ENCODE measurements at places on chromosomes 2 and 18.

DNA sequence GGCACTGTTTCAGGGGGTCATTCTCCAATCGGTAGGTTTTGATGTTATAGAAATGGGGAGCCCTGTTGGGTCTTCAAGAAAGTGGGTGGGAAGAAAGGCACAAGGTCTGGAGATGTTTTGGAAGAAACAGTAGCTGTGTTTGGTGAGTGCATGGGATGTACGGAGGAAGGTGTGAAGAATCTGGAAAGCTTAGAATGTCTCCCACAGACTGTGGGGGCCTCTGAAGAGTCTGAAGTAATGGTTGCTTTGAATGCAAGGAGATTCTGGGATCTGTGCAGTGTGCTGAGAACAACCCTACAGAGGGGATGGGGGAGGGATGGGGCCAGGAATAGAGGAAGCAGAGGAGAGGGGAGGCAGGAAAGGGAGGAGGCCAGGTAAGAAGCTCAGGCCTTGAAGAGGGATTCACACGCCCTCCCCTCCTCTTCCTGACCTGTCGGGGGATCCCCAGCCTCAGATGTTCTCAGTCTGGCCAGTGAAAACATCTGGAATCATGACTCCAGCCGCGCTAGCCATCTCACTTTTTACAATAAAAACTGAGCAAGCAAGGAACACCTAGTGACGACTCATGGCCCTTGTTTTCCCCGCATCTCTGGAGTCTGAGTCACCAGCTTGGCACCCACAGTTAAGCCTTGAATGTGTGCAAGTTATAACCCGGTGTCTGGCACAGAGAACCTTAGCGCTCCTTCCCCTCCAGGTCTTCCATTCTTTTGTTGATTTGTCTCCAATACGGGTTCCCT is 74.2 kb downstream of the SH3BP4 start:
- no peaks in the 10 kb centered on the region for H3K36me3 ChIP-seq
- H3K27me3 ChIP-seq = no peaks in the 10 kb centered on the region
- H3K4me1 ChIP-seq = peaks cover 15% of the 10 kb centered on the region
- H3K4me3 ChIP-seq = no peak overlapping the region
- H3K27ac ChIP-seq = no peak overlapping the region

DNA sequence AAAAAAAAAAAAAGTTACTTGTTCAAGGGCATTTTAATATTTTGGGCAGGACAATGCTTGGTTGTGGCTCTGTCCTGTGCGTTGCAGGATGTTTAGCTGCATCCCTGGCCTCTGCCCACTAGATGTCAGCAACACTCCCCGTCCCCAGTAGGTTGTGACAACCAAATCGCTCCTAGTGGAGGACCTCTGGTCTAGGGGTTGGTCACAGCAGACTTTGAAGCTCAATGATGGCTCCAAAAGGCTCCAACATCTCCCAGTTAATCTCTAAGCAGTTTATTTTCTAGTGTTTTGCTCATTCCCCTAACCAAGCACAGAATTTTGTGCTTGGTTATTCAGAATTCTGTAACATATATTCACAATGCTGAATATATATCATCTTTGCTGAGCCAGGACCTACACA is 67.0 kb downstream of the CHRNA1 start:
- DNase-seq = peak; percentile 66
- no peak overlapping the region for H3K27ac ChIP-seq
- H3K4me3 ChIP-seq = no peak overlapping the region
- no peaks in the 10 kb centered on the region for H3K36me3 ChIP-seq
- no peaks in the 10 kb centered on the region for H3K27me3 ChIP-seq

- H3K4me1 ChIP-seq = no peaks in the 10 kb centered on the region
- H3K36me3 ChIP-seq = no peaks in the 10 kb centered on the region
- no peak for DNase-seq
- no peaks in the 10 kb centered on the region for H3K27me3 ChIP-seq
- H3K4me3 ChIP-seq = no peak overlapping the region
These were observed 9.2 kb upstream of the D2HGDH start for GRCh38 chr2:241724975-241725870.

GRCh38 chr2:43228321-43228751 is 1.9 kb upstream of the ZFP36L2 start:
- H3K4me3 ChIP-seq = no peak overlapping the region
- H3K4me1 ChIP-seq = peaks cover 10% of the 10 kb centered on the region
- no peaks in the 10 kb centered on the region for H3K27me3 ChIP-seq
- H3K36me3 ChIP-seq = peaks cover 30% of the 10 kb centered on the region
- peak overlapping the region; percentile 99 for H3K27ac ChIP-seq
